Lung microvascular endothelial cell (primary cell): ENCODE measurements at places on chromosomes 2 and 18.

DNA sequence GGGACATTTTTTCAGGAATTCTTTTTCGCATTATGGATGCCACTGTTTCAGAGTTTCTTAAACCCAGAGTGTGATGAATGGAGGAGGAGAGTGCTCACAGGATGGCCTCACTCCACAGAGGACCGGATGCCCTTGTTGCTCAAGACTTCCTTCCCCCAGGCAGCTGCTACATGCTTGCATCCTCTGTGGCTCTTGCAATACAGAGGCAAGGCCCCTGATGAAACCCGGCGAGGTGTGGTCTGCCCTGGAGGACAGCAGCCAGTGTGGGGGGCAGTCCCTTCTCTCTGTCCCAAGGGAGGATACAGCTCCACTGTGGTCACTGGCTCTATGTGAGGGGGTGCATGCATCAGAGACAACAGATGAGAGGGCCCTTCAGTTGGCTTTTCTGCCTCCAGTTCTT is 109.6 kb downstream of the SH3RF3 start:
- peak; percentile 95 for DNase-seq

- no peak for DNase-seq
Measured at GRCh38 chr2:64086347-64087082, 57.7 kb downstream of the PELI1 start.

- DNase-seq: no peak
Measured at GRCh38 chr18:38709122-38709521, 1143.5 kb upstream of the CELF4 start.

- no peak for DNase-seq
Measured at GRCh38 chr18:61334491-61334850, 1.2 kb downstream of the CDH20 start.

GRCh38 chr2:20619624-20620024 is 31.3 kb downstream of the HS1BP3 start:
- DNase-seq: no peak

DNA sequence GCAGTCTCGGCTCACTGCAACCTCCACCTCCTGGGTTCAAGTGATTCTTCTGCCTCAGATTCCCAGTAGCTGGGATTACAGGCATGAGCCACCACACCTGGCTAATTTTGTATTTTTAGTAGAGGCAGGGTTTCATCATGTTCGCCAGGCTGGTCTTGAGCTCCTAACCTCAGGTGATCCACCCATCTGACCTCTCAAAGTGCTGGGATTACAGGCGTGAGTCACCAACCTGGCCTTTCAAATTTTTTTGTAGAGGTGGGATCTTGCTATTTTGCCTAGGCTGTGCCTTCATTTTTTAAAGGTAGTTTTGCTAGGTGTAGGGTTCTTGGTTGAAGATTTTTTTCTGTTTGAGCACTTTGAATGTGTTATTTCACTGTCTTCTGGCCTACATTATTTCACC is 6.2 kb downstream of the HAUS1 start:
- no peak for DNase-seq

DNA sequence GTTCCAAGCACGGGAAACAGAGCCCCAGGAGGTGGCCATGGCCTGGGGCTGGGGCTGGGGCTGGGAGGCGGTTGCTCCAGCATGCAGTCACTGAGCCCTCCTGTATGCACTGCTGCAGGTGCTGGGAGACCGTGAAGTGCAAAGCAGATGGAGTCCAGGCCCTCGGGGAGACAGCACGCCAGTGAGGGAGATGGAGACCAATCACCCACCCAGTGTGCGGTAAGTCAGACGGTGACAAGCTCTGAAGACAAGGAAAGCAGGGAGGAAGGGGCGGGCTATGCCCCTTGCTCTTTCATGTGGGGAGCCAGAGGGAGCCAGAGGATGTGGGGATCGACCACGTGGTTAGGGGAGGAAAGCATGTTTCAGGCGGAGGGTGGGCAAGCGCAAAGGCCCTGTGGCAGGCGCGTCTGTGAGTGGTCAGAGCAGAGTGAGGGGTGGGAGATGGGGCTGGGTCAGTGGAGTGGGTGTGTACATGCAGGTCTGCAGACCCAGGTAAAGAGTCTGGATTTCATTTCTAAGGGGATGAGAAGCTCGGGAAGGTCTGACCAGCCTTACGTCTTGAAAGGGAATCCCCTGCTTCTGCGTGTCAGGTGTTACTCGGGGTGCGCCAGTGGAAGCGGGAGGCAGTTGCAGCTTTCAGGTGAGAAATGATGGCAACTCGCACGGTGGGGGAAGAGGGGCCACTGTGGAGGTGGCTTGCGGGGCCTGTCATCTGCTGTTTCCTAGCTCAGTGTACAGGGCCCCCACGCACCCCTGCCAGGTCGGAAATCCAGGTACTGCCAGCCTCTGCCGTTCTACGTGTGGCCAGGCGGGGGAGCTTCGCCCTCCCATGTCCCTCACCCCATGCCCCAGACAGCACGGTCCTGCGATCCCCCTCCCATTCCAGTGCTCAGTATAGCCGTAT is 19.4 kb downstream of the RRM2 start:
- DNase-seq: peak; percentile 75

DNA sequence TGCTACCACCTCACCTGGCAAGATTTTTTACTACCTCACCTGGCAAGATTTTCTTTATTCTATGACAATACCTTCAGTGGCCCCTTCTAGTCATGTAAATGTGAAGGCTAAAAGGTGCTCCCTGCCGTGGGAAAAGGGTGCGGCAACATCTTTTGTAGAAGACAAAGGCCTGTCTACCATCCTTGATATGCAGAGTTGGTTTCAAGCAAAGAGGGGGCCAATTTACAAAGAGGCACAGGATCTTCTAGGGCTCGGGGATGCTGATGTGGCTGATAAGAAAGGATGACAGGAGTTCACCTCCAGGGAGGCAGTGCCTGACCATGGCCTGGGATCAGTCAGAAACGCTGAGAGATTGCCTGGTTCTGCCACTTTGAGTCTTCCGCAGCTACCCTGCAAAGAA is 165.4 kb upstream of the SLC1A4 start:
- DNase-seq: no peak

DNA sequence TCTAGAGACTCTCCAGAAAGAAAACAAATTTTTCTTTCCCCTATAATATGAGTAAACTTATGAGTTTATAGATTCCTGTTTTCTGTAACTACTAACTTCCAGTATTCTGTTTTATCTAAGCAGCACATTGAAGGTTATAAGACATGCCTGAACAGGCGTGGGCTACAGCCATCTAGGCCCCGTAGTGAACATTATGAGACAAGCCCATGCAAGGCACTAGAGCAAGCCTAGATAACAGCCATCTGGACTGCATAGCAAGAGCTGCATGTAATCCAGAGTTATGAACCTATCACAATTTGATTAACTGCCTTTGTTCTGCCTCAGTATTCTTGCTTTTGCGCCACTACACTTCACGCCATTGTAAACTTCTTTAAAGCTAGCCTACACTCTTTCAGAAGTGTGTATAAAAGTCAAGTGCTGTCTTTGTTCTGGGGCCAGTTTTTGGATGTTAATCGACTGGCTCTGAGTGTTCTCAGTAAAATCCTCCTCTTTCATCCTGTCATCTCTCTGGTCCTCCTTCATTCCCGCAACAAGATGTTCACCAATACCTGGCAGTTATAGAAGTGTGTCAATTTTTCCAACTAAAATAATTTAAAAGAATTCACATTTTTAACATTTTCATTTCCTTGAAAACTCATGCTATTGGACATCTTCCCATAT is 3.0 kb upstream of the SULT1C3 start:
- no peak for DNase-seq

GRCh38 chr2:144085016-144085415 is 434.9 kb downstream of the ZEB2 start:
- no peak for DNase-seq

DNA sequence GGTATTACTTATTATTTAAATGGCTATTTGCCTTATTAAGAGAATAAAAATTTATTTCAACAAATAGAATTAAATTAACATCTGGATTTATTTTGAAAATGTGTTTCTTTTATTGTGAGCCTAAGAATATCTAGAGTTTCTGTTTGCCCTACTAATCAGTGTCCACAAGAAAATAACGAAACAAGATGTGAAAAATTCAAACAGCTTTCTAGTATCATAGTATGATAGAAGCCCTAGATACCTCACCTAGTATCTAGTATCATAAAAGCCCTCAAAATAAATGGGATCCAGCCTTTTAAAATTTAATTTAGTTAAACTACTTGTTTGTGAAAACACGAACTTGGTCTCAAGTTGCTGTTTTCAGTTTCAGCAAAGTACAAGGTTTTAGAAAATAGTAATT is 13.7 kb upstream of the SLC40A1 start:
- no peak for DNase-seq

GRCh38 chr2:86783615-86784339 is 6.9 kb downstream of the CD8A start:
- no peak for DNase-seq

GRCh38 chr2:195331129-195331528 is 325.9 kb upstream of the SLC39A10 start:
- DNase-seq: no peak

DNA sequence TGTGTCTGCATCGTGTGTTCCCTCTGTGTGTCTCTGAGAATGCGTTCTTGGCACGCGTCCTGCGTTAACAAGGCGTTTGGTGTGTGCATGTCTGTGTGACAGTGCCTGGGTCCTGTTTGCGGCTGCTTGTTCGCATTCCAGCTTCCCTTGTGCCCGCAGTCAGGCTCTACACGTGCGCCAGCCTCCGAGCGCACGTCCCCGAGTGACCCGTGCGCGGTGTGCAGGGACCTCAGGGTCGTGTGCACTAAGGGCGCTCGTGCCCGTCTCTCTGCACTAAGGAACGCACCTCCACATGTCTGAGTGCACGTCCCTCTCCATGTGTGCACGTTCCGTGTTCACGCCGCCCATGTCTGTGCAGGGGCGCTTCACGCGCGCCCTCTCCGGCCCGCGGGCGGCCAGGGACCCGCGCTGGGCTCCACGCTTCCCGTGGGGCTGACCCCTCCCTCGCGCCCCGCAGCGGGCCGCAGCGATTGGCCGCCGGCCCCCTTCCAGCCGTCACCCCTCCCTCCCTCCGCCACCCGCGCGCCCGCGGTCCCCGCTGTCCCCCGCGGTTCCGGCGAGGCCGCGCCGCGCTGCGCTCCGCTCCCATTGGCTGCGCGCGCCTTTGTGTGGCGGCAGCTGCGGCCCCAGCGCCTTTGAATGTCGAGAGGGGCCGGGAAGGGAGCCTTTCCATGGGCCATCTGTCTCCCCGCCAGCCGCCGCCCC is 229.4 kb downstream of the HAUS1 start:
- peak; percentile 13 for DNase-seq

GRCh38 chr2:119234021-119235019 is 10.7 kb downstream of the STEAP3 start:
- DNase-seq: peak; percentile 68

- DNase-seq: no peak
Measured at GRCh38 chr18:79823120-79823519, 25.4 kb downstream of the KCNG2 start.

DNA sequence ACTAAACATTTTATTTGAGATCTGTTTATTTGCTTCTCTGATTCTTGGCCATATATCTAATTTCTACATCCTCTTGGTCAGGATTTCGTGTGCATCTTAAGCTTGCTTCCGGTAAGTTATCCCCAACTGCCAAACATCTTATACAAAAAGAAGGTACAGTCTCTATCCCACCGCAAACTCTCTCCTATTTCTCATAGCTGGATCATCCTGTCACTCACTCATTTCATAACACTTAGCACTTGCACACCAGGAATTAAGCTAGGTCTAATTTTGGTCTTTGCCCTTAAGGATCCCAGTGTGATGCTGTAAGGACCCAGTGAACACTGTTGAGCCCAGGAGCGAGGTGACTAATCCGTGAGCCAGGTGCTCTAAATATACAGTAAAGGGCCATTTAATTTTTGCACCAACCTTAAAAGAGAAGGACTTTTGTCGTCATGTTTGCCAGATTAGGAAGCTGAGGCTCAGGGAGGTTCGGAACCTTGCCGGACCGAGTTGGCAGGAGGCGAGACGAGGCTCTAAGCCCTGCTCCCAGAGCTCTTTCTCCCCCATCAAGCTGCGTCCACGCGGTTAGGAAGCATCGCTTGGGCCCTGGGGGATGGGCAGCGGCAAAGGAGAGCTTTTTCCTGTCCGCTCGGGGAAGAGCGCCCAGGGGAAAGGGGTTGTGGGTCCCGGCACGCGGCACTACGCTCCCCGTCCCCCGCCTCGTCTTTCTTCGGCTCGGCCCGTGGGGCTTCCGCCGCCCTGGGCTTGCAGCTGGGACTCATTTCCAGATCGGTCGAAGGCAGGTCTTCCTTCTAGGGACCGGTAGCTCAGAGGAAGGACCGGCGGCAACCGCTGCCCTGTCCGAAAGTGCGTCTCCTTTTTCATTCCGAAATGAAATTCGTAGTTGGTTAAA is 4.1 kb upstream of the ITPRIPL1 start:
- DNase-seq: peak; percentile 38

DNA sequence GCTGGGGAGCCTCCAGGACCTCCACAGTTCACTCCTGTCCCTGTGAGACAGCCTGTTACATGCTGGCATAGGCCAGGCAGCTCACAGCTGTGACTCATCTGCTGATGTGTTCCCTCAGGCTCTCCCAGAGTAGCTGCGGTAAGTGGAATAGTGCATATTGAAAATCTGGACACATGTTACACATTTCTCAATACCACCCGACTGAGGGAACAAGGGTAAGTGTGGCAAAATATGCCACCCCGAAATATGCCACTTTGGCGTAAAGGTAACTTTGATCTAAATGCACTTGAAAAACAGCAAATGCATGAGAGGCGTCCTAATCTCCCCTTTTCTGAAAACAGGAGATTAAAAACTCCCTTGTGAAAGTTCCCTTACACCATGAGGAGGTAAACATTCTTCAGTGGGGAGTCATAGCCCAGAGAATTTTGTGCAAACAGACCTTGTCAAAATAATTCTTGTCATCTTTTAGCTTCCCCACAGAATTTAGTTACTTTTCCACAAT is 557.9 kb downstream of the CCDC85A start:
- peak; percentile 77 for DNase-seq

GRCh38 chr2:95278637-95279225 is 4.5 kb downstream of the PROM2 start:
- no peak for DNase-seq

DNA sequence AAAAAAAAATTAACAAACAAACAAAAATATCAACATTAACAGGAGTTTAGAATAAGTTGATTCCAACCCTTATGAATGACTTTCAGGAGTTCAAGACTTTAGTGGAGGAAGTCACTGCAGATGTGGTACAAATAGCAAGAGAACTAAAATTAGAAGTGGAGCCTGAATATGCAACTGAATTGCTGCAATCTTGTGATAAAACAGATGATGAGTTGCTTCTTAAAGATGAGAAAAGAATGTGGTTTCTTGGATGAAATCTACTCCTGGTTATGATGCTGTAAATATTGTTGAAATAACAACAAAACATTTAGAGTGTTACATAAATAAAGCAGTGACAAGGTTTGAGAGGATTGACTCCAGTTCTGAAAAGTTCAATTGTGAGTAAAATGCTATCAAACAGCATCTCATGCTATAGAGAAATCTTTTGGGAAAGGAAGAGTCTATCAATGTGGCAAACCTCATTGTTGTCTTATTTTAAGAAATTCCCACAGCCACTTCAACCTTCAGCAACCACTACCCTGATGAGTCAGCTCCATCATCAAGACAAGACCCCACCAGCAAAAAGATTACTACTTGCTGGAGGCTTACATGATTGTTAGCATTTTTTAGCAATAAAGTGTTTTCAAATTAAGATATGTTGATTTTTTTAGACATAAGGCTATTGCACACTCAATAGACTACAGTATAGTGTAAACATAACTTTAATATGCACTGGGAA is 42.7 kb upstream of the TAF4B start:
- no peak for DNase-seq

- DNase-seq: no peak
Measured at GRCh38 chr18:45569566-45570275, 45.6 kb upstream of the SLC14A2 start.

GRCh38 chr18:35095983-35096676 is 54.9 kb downstream of the MAPRE2 start:
- no peak for DNase-seq

GRCh38 chr2:26172189-26172870 is 558 bp upstream of the GAREM2 start:
- no peak for DNase-seq
